ENCODE measurements at places on chromosomes 6 and 20.

DNA sequence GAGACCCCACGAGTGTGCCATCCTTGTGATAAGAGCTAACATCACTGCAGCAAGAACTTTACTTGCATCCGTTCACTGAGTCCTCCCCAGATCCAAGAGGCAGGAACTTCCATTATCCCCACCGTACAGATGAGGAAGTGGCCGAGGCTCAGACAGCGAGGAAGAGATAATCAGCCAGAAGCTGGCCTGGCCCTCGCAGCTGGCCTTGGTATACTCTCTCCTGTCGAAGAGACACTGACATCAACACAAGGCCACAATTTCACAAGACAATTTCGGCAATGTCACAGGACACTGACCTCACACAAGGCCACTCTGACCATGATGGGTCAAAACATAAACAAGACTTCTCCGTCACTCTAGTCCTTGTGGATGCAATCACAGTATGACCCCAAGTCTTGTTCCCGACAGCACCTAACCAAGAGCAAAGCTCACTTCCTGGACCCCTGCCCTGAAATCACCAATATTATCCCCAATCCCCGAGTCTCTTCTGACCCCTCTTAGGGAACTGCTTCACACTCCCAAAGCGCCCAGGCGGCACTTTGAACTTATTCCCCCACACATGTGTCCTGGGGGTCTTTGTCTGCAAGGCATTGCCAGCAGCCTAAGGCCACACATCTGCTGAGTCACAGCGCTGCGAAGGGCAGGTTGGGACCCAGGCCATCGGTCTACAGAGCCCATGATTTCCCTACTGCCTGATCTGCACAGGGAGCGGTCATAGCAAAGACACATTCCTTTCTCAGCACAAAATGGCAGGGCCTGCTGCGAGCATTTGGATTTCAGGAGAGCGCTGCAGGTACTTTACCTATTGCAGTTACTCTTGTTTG lies 14.8 kb upstream of the VAPB start:
- DNase-seq, result no peak

DNA sequence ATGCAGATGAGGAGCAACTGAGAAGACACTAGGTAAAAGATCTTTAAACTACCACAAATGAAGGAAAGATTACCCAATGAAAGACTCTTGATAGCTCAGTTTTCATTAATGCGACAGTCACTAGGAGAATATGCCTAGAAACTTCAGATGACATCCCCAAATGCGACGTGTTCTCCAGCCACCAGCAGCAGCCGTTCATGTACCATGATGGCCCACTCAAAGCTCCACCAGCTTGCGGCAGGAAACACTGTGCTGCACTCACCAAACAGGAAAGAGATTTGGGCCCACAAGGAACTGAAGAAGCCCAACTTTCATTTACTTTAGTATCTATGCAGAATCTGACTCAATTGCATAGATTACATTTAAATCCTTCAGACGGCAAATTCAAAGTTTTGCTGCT lies 7.5 kb downstream of the DIDO1 start:
- DNase-seq, result no peak

GRCh38 chr6:134065706-134066105 lies 13.3 kb upstream of the SLC2A12 start:
- DNase-seq, result no peak

GRCh38 chr6:109050012-109050411 lies 44.6 kb downstream of the SESN1 start:
- peak; percentile 17 for DNase-seq

GRCh38 chr20:54148947-54149764 lies 24.6 kb downstream of the CYP24A1 start:
- no peak for DNase-seq

DNA sequence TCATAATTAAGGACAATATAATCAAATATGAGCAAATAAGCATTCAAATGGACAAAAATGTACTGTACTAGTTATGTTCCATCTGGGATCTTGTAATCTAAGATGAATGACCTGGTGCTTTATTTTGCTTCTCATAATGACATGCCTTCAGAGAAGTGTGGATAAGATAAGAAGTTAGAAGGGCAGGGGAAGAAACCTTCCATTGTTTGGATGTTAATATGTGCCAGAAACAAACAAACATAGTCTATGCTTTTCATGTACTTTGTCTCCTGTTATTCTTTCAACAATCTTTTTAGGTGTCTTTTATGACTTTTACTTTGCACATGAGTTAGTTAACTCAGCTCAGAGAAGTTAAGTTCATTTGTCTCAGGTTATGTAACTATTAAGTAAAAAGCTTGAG lies 511.5 kb upstream of the SOX4 start:
- DNase-seq, result no peak

Measured in substantia nigra (tissue), 51 donors.